ENCODE measurements at places on chromosomes 13 and 19.

DNA sequence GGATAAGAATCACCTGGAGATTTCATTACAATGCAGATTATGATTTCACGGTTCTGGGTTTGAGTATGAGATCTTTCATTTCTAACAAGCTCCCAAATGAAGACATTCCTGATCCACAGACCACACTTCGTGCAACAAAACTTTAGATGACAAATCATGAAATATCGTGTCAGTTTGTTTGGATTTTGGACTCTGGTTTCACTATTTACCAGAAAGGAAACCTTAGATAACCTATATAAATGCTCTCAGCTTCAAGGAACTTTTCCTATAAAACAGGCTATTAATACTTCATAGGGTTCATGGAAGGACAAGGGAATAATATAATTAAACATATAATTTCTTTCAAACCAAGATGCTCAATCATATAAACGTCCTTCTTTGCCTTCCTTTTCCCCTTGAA is 930.5 kb upstream of the SLC10A2 start:
- DNase-seq = no peak

DNA sequence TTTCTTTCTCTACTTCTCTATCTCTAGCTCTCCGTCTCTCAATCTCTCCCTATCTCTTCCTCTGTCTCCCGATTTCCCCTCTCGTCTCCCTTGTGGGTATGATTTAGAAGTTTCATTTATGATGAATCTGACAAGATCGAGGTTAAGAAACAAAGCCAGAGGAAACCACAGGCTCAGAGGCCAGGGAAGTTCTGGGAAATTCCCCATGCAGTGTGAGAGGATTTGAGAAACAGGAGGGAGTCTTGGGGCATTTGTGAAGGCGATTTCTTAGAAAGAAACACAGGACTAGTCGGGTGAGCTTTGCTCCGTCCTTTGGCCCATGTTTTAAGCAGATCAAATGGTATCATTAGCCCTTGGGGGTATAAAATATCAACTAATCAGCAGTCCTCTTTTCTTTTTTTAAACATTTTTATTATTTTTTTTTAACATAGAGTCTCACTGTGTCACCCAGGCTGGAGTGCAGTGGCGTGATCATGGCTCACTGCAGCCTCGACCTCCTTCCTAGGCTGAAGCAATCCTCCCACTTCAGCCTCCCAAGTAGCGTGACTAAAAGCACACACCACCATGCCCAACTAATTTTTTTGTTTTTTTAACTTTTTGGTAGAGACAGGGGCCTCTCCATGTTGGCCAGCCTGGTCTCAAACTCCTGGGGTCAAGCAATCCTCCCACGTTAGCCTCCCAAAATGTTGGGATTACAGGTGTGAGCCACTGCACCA is 25.8 kb downstream of the TNFSF9 start:
- no peak for DNase-seq

DNA sequence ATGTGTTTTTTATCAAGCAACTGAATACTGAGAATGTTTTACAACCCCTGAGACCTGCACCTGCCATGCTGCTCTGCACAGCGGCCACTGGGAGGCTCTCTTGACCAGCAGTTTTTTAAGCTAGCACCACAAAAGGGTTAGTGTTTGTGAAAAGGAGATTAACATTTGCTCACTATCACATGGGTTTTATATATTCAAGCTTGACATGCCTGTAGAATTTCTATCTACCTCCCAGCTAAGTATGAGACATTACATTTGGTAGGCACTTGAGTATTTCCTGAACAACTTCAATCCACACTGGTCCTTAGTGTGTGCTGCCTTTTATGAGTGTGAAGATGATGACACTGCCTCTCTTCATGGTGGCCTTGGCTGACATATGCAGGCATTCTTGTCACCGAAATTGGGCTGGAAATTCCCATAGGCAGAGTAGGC is 1238.9 kb downstream of the UQCRFS1 start:
- peak; percentile 74 for DNase-seq

- DNase-seq = no peak
These were observed 67.3 kb downstream of the EFNB2 start for GRCh38 chr13:106468207-106468606.

- DNase-seq = peak; percentile 17
These were observed 499 bp downstream of the LSM7 start for GRCh38 chr19:2327773-2328400.

DNA sequence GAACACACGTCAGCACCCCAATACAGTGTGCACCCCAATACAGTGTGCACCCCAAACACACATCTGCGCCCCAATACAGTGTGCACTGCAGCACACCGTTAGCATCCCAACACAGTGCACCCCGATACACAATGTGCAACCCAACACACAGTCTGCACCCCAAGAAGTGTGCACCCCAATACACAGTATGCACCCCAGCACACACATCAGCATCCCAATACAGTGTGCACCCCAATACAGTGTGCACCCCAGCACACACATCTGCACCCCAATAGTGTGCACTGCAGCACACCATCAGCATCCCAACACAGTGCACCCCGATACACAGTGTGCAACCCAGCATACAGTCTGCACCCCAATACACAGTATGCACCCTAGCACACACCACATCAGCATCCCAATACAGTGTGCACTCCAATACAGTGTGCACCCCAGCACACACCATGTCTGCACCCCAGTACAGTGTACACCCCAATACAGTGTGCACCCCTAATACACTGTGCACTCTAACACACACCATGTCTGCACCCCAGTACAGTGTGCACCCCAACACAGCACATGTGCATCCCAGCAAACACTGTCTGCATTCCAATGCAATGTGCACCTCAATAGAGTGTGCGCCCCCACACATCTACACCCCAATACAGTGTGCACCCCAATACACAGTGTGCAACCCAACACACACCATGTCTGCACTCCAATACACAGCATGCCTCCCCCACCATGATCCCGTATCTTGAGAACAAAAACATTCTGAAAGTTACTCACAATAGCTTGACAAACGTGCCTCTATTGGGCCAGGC is 855 bp upstream of the CARS2 start:
- no peak for DNase-seq

DNA sequence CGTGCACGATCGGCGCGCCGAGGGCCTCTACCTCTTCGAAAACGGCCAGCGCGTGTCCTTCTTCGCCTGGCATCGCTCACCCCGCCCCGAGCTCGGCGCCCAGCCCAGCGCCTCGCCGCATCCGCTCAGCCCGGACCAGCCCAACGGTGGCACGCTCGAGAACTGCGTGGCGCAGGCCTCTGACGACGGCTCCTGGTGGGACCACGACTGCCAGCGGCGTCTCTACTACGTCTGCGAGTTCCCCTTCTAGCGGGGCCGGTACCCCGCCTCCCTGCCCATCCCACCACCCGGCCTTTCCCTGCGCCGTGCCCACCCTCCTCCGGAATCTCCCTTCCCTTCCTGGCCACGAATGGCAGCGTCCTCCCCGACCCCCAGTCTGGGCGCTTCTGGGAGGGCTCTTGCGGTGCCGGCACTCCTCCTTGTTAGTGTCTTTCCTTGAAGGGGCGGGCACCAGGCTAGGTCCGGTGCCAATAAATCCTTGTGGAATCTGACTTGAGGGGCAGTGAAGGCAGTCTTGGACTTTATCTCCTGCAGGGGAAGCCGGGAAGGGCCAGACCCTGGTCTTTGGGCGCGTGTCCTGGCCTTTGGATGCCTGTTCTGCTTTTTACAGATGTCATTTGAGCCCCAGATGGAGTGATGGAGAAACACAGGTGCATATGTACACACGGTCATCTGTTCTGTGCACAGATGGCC is 2.2 kb downstream of the CLEC11A start:
- no peak for DNase-seq

GRCh38 chr19:49852631-49853126 is 1.7 kb downstream of the PTOV1 start:
- no peak for DNase-seq

GRCh38 chr13:25632166-25632888 is 260.6 kb downstream of the ATP8A2 start:
- no peak for DNase-seq

GRCh38 chr13:109355875-109356434 is 430.4 kb downstream of the IRS2 start:
- no peak for DNase-seq

DNA sequence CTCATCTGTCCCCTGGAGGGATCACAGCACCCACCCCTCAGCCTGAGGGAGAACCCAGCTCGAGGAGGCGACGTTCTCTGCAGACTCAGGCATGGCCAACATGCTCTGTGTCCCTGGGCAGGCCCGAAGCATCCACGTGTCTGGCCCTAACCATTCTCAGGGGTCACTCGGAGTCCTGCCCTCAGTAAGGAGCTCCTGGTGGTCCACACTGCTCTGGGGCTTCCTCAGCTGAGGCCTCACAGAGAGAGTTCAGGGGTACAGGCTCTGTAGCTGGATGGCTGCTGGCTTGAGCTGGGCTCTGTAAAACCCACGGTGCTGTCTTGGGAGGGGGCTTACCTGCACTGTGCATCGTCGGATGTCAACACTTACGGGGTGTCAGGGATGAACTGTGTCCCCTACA is 4.4 kb upstream of the SIGLEC8 start:
- no peak for DNase-seq

GRCh38 chr19:1865172-1866010 is 2.0 kb upstream of the KLF16 start:
- no peak for DNase-seq

- no peak for DNase-seq
These were observed 385.1 kb downstream of the MZT1 start for GRCh38 chr13:72342364-72342763.

DNA sequence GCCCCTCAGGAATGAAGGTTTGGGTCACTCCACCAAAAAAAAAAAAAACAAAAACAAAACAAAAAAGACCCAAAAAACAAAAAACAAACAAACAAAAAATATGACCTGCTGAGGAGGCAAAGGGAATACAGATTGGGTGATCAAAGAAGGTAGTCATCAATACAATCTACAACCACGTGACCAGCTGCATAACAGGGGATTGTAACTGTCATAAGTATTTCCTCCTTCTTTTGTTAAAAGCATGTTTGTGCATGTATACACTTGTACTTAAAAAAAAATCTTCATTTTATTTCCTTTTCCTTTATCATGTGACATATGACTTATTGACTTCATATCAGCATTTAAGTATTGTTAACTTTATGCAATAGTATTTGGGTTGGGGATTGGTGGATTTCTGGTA is 165.1 kb upstream of the IRS2 start:
- DNase-seq = no peak

DNA sequence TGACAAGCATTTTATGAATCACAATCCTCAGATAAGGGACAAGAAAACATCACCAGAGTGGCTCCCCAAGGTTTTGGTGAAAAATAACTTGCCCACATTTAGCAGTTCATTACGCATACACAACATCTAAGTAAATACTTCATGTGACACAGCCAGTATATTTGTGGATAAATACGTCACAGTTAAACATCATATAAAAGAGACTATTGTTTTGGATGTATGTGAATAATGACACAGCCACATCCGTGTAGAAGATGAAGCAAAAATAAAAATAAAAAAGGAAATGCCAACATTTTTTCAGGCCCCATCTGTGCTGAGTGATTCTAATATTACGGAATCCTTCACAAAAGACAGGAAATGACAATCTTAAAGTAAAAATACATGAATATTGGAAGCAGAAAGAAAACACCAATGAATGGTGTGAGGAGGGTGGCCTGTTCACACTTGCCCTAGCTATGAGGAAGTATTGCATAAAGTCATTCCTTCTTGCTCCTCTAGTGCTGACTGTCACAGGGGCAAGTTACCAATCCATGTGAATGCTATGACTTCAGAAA is 457.1 kb downstream of the KLF12 start:
- DNase-seq = no peak

- DNase-seq = no peak
These were observed 2.6 kb upstream of the MCEMP1 start for GRCh38 chr19:7674010-7675005.

GRCh38 chr19:50481351-50482149 is 4.9 kb upstream of the GARIN5A start:
- DNase-seq = no peak

GRCh38 chr13:100547791-100548201 is 40.8 kb downstream of the GGACT start:
- no peak for DNase-seq

DNA sequence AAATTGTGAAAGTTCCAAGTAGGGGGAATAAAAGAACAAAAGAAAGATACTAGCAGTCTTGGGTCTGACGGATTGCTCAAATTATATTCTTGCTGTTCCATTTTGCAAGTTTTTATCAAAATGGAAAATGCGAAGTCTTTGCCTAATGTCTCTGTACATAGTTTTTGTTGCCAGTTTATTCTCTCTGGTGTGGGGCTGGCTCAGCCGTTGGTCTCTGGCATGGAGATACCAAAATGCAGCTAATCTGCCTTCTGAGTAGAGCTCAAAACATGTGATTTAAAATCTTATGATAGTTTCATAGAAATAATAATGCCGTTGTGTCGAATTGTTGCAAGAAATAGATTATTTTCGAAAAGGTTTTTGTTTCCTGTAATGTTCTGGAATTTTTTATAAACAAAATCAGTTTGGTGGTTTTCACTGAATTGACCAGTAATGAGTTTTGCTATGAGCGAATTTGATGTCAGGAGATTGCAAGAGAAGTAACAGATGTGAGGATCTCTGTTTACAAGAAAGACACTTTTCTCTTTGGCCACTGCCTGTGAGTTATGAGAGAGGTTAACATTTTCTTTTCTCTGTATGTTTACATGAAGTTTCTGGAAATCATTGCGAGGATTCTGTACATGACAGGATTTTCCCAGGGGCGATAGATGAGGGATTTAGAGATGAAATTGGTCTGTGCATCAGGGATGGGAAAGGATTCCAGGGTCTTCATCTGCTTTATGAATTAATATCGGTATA is 147.0 kb downstream of the DCT start:
- no peak for DNase-seq

- DNase-seq = peak; percentile 38
These were observed 113.0 kb upstream of the SLC10A2 start for GRCh38 chr13:103178986-103179943.

- no peak for DNase-seq
These were observed 160.2 kb downstream of the SLC7A1 start for GRCh38 chr13:29435125-29435911.

DNA sequence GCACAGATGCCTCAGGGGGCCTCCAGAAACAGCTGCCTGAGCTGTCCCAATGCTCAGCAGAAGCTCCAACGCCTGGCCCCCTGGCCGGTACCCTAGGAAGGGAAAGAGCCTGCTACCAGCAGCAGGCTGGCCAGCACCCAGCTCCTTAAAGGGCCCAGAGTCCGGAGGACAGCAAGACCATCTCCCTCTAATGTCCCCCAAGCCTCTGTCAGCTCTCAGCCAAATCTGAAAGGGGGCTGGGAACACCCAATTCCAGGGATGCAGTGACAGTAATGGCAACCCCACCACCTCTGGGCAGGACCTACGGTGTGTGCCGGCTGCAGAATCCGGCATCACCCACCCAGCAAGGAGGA is 4.2 kb downstream of the PPP6R1 start:
- no peak for DNase-seq

DNA sequence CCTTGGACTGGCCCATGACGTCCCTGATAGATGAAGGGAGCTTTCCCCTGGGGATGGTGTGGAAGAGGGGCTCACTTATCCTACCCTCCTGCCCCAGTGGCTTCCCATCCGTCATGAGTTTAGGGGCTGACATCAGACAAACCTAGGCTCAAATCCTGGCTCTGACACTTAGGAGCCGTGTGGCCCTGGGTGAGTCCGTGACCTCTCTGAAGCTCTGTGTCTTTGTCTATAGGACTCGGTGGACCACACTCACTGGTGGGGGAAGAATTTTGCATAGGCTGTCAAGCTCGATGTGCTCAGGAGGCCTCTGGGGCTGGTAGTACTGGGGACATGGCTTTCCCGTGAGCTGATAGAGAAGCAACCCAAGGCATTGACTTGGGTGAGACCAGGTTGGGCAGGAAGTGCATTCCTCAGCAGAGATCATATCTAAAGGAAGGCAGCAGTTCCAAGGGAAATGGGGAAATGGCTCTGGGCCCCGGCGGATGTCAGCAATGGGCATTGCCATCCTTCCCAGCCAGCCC is 17.4 kb upstream of the AP1M2 start:
- DNase-seq = no peak

Data from NCI-H2227 treated with DMSO at 0.1 percent for 48 hours (cell line).